ENCODE measurements at places on chromosomes 2 and 18. TPM values are rescaled to one million over a fixed set of nuclear protein-coding genes. Genes with fewer than 3 reads are reported as not detected.

The RFX8 gene
- total RNA-seq = not detected

The FZD7 gene
- total RNA-seq = 13.6 TPM

The TSPYL6 gene
- not detected for total RNA-seq

The POTEI gene
- not detected for total RNA-seq

The IWS1 gene
- total RNA-seq = 39.3 TPM

DNA sequence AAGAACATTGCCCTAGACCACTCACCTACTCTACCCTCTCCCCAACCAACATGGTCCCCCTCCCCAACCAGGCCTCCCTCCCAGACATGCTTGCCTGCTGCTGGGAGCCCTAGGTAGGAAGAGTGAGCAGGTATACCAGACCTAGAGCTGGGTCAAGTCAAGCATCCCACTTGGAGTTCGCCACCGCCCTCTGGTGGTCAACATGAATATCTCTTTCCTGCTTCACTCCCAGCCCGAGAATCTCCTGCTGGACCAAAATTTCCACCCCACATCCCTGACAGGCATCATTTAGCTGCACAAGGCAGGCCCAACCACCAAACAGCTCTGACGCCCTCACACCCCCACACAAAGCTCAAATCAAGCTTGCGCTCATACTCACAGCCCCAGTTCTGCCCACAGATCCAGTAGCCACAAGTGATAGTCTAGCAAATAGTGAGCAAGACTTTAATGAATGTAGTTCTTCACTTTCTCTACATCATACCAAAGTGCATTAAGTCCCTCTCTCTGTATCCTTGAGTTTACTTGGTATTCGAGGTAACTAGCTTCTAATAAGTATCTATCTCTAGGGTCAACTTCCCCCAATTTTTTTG is 116.0 kb downstream of the TNS1 start:
- peak; percentile 81 for DNase-seq

- no peak for DNase-seq
Measured at GRCh38 chr2:220064111-220065030, 436.9 kb downstream of the SLC4A3 start.

DNA sequence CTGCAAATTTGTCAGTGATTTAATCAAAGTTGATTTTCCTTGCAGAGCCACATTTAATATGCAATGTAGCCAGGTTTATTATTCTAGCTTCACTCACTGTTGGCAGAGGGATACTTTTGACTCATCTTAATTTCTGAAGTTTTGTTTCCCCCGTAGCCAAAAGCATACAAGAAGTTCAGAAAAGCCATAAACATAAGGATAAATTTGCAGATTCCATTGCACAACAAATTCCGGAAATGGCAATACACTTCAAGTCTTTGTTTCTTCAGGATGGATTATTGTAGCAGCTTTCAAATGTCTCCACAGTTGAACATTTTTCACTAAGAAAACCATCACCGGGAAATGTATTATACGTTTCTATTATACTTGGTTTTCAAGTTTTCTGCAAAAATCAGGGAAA is 88.0 kb upstream of the ZCCHC2 start:
- DNase-seq = no peak

DNA sequence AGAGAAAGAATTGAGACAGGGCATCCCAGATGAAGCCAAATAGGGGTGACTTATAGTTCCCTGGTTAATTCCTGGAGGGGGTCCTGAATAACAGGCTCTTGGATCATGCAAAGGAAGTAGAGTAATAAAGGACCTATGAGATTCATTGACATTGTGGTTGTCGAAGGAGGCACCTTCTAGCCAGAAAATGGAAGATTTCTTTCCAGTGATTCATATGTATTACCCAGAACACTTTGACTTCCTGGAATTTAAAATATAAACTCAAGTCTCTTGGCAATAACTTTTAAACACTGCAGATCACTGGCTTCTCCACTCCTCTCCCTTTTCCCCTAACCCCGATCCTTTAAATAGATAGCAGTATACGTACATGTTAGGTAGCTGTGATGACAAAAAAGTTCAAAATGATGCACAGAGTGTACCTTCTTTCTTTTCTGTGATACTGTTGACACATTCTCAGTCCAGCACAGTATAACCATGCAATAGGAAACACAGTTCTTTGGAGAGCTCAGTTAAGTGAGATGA is 211.8 kb downstream of the LTBP1 start:
- DNase-seq = no peak

DNA sequence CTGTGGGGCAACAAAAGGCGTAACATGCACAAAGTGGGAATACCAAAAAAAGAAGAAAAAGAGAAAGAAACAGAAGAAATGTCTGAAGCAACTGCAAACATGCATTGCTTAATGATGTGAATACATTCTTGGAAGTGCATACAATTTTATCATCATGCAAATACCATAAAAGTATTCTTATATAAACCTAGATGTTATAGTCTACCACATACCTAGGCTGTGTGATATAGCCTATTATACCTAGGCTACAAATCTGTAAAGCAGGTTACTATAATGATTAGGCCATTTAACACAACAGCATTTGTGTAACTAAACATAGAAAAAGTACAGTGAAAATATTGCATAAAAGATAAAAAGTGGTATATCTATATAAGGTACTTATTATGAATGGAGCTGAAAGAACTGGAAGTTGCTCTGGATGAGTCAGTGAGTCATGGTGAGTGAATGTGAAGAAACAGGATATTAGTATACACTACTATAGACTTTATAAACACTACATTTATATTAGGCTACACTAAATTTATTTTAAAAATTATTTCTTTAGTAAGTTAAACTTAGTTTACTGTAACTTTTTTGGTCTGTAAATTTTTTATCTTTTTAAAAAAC is 319.4 kb upstream of the KCNH7 start:
- no peak for DNase-seq
